ENCODE measurements at places on chromosomes 3 and 15.

DNA sequence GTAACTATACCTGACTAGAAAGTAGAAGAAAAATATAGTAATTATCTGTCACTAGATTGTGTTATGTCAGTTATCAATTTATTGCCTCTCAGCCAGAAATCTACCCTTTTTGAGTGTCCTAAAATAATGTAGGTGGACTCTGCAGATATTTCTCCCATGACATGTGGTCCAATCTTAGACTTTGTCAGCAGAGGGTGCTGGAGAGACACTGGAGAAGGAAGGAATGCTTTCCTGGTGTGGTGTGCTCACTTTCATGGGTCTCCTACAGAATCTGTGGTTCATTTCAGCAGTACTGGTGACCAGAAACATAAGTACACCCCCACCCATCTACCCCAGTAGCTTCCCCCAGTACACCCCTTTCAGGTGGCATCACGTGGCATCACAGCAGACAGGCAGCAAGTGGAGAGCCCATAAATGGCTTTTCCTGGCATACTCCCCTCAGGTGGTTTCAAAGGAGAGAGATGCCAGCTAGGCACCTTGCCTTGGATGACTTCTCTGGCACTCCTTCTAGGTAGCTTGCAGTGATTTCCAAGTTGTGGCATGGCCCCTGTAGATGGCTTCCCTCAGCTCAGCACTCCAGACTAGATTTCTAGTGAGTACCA lies 114.7 kb downstream of the GADL1 start:
- peak; percentile 33 for DNase-seq

DNA sequence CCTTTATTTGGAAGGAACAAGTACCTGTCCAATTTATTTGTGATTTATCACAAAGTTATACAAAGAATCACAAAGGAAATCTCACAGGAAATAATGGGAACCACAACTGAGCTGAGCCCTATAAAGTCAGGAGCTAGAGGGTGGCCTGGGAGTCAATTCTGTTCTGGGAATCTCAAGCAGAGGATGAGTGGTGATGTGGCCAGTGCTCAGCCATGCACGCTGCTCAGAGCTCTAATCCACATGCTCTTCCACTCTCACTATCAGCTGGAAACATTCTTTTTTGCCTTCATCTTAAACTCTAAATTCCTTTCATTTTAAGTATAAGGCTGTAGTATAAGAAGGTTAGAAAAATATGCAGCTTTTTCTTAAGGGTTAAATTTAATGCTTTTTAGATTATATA lies 36.6 kb downstream of the UACA start:
- no peak for DNase-seq

GRCh38 chr3:195226900-195227447 lies 44.0 kb downstream of the XXYLT1 start:
- peak; percentile 9 for DNase-seq

- no peak for DNase-seq
Measured at GRCh38 chr3:48208076-48208475, 15.2 kb upstream of the CAMP start.

GRCh38 chr15:90211440-90212143 lies 10.5 kb downstream of the SEMA4B start:
- DNase-seq: no peak

DNA sequence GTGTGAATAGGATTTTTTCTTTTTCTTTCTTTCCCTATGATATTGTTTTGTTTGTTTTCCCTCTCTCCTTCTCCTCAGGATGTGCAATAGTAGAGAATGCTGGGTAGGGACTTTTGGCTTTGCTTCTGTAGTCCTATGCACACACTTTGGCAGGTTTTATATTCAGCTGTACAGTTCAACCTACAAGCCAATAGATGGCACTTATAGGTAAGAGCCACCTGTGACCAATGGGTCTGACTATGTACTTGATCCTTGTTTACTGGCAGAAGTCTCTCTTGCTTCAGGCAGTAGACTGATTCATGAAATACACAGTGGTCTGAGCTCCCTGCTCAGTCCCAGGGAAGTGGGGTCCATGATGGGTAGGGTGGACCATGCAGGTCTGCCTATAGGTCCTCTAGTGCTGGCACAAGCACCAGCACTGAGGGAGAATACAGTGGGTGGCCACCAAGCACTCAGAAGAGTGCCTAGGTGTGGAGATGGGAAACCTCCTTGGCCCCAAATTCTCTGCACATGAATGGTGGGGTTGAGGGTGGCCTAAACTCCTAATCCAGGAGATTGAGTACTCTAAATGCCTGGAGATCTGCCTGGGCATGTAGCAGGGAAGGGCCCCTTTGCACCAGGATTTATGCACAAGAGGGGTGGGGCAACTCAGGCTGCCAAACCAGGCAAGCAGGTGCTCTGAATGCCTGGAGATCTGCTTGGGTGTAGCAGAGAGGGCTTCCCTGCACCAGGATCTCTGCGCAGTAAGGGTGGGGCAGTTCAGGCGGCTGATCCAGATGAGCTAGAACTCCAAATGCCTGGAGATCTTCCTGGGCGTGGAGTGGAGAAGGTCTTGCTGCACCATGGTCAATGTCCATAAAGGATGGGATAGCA lies 176.1 kb downstream of the DOCK3 start:
- DNase-seq: no peak

DNA sequence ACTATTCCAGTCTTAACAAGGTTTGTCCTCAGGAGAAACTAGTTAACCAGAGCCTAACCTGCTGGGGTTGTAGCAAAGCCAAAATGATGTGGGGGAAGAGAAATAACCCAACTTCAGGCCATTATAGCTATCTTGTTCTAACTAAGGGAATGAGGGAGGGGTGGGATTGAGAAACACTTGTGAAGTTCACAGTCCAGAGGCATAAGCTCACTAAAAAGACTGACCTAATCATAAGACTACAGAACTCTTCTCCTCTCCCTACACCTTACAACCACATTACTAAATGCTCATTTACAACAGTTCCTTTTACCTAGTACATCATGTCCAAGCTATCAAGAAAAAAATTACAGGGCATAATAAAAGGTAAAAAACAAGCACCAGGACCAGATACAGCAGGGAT lies 52.8 kb downstream of the UBE3A start:
- DNase-seq: no peak

DNA sequence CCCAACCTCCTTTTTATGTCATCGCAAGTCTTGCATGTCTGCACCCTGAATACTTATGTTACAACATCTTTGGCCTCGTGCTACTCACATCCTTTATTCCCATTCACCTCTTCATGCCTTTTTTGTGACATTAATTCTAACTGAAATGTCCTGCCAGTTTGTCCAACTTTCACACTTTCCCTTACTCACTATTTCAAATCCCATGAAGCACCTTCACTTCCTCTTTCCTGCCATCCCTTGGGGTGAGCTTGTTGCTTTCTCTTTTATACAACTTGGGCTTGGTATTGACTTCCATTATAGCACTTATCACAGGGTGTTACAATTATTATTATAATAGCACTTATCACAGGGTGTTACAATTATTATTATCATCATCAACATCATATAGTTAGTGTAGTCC lies 496.3 kb downstream of the NLGN1 start:
- no peak for DNase-seq

GRCh38 chr3:150371741-150372254 lies 36.3 kb upstream of the TSC22D2 start:
- DNase-seq: peak; percentile 51

- DNase-seq: no peak
Measured at GRCh38 chr3:57298041-57298440, 5.6 kb upstream of the ASB14 start.

DNA sequence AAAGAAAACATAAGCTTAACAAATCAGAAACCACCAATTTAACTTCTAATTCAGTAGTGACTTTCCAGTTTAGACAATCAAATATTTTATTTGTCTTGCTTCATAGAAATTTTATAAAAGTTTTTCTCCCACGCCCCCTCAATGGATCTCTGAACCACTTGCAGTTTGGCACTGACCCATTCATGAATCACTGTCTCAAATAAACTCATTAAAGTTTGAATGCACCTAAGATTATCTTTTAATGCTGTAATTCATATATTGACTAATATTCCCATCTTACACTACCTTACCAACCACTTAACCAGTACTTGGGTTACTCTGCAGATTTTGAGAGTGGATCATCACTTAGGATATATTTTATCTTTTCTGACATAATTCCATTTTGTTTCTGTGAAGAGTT lies 880.2 kb downstream of the OTOL1 start:
- no peak for DNase-seq

DNA sequence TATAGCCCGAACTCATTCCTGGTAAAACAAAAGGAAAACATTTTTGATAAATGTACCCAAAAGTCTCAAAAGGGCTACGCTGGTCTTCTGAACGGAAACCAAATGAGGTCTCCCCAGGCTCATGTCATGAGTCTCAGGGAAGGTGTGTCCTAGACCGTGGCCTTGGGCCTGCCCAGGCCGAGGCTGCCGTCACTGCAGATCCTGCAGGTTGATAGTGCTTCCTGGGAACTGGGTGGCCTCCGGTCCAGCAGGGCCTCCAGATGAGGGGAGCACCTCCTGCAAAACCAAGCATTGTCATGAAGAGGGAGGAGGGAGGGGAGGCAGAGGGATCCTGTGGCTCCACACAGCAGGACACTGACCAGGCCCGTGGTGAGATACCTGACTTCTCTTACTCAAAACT lies 37.5 kb downstream of the ZXDC start:
- DNase-seq: no peak

GRCh38 chr3:89223188-89223587 lies 115.8 kb downstream of the EPHA3 start:
- no peak for DNase-seq

GRCh38 chr15:47717036-47717612 lies at the start of gene SEMA6D:
SEMA6D (plus strand) TSS chr15:47717505; CDS start chr15:47759799, 42,294 bp downstream.
- no peak for DNase-seq

GRCh38 chr3:113247068-113247467 lies 35.7 kb downstream of the BOC start:
- peak; percentile 61 for DNase-seq

- DNase-seq: no peak
Measured at GRCh38 chr3:51717947-51718346, 11.1 kb downstream of the GRM2 start.

GRCh38 chr15:35383506-35383905 lies 162.5 kb downstream of the DPH6 start:
- no peak for DNase-seq

DNA sequence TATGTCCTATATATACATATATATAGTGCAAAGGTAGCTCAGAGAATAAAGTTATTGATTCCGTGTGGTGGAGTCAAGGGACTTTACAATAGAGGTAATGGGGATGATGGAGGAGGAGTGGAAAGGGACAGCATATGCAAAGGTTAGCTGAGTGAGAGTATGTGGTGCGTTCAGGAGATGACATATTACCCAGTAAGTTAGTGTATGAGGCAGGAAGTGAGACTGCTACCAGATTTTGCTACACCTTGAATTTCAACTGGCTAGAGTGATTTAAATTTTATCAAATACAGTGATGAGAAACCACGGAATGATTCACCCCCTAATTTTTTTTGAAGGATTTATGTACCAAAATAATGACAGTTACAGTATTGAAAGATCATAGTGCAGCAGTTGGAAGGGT lies 2.8 kb downstream of the ACTL6A start:
- DNase-seq: no peak

DNA sequence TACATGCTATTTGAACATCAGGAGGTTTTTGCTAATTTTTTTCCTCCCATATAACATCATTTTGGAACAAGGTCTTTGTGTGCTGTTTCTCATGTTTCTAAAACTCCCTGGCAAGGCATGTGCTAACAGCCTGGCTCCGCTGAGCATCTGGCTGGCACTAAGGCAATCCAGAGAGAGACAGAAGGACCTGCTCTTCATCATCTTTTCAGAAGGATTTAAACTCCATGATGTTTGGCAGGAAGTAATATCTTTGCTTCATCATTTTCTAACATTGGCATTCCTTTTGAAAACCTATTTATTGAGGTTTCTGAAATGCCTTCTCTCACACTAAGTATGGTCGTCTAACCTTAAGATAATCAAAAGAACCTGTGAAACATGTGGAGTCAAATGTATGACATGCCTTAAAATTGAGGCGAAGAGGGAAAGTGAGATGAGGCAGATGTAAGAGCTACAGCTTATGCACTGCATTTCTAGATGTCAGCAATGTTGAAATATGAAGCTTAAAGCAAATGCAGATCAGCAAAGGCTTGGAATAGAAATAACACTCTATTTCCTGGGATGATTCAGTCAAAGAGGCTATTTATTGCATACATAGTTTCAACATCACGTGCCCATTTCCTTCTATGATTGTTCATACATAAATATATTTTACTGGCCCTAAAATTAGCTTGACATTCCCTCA lies 592.0 kb downstream of the ZNF385D start:
- no peak for DNase-seq

DNA sequence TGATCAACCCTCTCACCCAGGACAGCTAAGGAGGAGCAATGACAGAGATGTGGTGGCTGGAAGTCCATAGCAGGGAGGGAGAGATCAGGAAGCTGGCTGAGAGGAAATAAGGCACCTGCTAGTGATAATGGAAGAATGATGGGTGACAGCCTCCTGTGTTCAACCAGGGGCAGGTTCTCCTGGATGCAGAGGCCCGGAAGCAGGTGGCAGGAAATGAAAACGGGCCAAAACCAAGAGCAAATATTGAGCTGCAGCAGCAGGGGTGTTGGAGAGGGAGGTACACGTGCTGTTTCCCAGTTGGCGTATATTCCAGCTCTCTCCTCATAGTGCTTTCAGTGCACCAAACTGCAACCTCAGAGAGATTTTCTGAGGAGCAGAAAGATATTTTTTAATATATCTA lies 213.4 kb upstream of the TBL1XR1 start:
- DNase-seq: no peak

DNA sequence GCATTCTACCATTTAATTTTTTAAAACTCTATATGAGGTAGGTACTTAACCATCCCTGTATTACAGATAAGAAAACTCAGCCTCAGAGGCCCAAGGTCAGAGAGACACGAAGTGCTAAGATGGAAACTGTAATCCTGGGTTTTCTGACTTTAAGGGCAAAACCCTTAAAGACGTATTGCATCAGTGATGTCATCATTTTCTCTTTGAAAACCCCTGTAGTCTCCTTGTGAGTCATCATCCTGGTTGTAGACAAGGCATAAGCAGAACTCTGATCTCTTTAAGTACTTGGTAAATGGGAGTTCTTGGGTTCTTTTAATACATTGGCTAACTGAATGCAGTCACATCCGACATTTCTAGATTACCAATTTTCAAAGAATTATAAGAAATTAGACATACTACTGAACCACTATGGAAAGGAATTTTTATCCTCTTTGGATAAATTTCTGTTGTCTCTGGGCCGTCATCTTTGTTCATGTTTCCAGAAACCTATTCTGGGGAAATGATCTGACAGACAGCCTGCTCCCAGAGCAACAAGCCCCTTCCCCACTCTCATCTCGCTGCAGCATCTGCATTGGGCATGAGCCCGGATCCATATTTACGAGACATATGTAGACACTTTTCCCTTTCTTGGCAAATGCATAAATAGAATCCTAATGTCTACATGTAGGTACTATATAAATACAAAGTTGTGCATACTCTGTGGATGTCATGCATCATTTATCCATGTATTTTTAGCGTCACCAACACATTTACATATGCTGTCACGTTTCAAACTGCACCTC lies 48.7 kb upstream of the MDFIC2 start:
- peak; percentile 66 for DNase-seq

GRCh38 chr3:59836531-59836930 lies 786.7 kb upstream of the CFAP20DC start:
- DNase-seq: no peak

- DNase-seq: no peak
Measured at GRCh38 chr3:127690823-127691452, 18.2 kb downstream of the ABTB1 start.
